IMR-90 (cell line): ENCODE measurements at places on chromosomes 4 and X. TPM values are rescaled to one million over a fixed set of nuclear protein-coding genes. Genes with fewer than 3 reads are reported as not detected.

GRCh38 chrX:70477734-70478075 is 33.1 kb downstream of the DLG3 start:
- no peak for DNase-seq

CTAG1B gene
- total RNA-seq: not detected in 2 replicates

CPXCR1 gene
- not detected in 2 replicates for total RNA-seq

CRMP1 gene
- 4.1 and 4.4 TPM in 2 replicates for total RNA-seq

TMEM150C gene
- under 0.01 and 0.36 TPM in 2 replicates for total RNA-seq

AFF2 gene
- 0.72 and 0.83 TPM in 2 replicates for total RNA-seq

NPY2R gene
- not detected in 2 replicates for total RNA-seq

XK gene
- total RNA-seq: under 0.01 TPM in 2 replicates
